ENCODE measurements at places on chromosomes 5 and 9.
A peak's percentile ranks its signal among the peaks of the same experiment; 100 is the strongest.

DNA sequence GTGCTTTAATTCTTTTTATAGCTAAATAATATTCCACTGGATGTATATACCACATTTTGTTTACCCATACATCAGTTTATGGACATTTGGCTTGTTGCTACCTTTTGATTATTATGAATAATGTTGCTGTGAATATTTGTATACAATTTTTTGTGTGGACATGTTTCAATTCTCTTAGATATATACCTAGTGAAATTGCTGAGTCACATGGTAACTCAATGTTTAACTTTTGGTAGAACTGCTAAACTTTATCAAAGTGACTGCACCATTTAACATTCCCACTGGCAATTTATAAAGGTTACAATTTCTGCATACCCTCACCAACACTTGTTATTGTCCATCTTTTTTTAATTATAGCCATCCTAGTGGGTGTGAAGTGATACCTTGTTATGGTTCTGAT lies 22.1 kb downstream of the IL31RA start:
- DNase-seq, result no peak

DNA sequence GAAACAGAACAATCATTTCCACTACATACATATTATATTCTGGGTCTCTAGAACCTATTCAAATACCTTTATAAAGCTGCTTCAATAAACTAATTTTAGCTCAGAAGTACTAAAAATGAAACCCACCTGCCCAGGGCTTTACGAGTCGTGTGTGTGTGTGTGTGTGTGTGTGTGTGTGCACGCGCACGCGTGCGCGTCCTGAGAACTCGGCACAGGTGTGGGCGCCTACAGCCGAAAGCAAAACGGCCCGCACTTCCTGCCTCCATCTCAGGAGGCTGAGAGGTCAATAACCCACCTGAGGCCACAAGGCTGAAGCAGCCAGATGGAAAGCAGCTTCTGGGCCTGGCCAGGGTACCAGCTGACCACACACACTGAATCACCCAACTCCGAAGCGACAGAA lies 3.0 kb downstream of the CLPTM1L start:
- DNase-seq, result no peak

DNA sequence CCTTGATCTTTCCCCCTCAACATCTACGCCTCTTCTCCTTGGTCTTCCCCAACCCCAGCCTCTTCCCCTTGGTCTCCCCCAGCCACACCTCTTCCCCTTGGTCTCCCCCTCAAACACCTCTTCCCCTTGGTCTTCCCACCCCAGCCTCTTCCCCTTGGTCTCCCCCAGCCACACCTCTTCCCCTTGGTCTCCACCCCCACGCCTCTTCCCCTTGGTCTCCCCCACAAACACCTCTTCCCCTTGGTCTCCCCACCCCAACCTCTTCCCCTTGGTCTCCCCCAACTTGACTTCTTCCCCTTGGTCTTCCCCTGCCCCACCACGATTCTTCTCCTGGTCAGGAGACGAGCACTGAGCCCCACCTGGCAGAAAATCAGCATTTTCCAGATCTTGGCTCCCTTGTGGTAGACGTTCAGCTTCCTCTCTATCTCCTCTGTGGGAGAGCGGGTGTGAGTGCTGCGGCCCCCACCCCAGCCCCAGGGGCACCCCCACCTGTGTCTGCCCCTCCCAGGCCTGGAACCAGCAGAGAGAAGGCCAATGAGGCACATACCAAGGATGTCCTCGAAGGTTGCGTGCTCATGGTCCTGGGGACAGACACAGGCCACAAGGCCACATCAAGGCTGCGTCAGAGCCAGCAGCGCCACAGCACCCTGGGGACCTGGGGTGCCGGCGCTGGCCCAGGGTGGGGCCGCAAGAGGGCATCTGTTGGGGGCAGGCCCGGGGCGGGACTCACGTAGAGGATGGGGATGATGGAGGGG lies 7.0 kb downstream of the NSMF start:
- DNase-seq, result peak; percentile 1

DNA sequence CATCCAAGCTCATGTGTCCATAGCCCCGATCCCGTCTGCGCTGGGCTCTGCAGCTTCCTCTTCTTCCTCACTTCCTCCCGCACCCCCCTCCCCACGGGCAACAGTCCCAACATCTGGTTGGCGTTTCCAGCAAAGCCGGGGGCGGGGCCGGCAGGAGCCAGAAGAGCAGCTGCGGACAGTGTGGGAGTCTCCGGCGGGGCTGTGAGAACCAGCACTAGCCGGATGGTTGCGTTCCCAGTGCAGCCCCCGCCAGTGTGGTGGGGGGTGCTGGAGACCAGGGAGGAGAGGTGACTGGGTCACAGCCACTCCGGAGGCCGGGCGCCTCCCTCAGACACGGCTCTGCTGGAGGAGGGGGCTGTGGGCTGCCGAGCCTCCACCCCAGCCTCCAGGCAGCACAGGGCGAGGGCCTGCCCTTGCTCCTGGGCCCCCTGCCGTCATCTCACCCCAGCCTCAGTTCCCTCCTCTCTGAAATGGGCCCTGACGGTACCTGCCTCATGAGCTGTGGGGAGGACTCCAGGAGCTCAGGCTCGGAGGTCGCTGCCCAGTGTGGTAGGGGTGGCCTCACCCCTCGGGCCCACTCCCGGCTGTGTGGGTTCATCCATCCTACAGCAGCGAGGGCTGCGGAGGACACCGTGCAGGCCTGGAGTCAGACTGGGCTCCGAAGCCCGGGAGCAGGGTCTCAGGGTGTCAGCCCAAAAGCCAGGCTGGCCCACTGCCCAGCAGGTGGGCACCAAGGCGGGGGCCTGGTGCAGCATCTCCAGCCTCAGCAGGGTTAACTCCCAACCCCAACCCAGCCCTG lies 41.5 kb upstream of the NOTCH1 start:
- DNase-seq, result no peak

GRCh38 chr5:38148021-38148625 lies 110.2 kb upstream of the EGFLAM start:
- DNase-seq, result no peak

GRCh38 chr5:179878222-179879002 lies 19.8 kb upstream of the MRNIP start:
- DNase-seq, result no peak

DNA sequence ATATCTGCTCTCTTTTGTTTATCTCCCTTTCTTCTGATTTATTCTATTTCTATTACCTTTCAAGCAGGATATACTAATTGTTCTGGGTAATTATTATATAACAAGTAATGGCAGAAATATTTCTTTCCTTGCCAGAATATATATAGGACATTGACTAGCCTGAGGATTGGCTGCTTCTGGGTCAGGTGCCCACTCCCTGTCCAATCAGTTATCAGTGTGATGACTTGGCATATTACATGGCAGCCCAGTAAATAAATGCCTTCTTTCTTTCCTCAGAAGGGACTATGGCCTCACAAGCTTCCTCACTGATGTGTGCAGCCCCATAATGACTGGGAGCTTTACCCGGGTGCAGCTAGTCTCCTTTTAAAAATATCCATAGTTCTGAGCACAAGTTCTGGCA lies 301.1 kb downstream of the EFNA5 start:
- DNase-seq, result no peak

DNA sequence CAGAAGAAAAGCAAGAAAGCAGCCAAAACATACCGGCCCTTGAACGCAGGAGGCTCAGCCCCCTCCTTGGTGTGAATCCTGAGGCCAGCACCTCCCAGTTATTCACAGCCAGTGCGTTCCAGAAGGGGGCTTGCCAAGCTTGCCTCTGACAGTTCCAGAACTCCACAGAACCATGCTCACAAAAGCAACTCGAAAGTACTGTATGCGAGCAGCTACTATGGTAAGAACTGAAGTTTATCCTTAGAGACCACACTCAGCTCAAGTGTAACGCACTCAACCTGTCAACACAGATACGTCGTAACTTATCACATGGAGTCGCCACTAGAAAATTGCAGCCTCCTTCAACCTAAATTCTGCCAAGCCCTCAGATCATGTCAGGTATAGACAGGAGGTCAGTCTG lies 1.4 kb downstream of the UBAC1 start:
- DNase-seq, result no peak

GRCh38 chr5:55675119-55675518 lies 37.0 kb downstream of the SLC38A9 start:
- DNase-seq, result no peak

GRCh38 chr5:6501701-6502100 lies 53.0 kb downstream of the UBE2QL1 start:
- DNase-seq, result no peak

Data from effector CD4-positive, alpha-beta T cell (primary cell).